ENCODE measurements at places on chromosomes 7 and 10. TPM values are rescaled to one million over a fixed set of nuclear protein-coding genes. Genes with fewer than 3 reads are reported as not detected.

Gene PAPSS2
- 1.1 TPM for total RNA-seq

Gene HOXA3
- total RNA-seq, result not detected

Gene AEBP1
- 22.0 TPM for total RNA-seq

Gene FRMPD2
- not detected for total RNA-seq

Gene CDHR1
- total RNA-seq, result 3.5 TPM

Gene CLDN3
- not detected for total RNA-seq

Gene CAMK1D
- 7.5 TPM for total RNA-seq

Gene SEMA3D
- not detected for total RNA-seq

Gene AMPH
- total RNA-seq, result not detected

Gene SRPK2
- 38.5 TPM for total RNA-seq

Gene FAM24B
- 19.1 TPM for total RNA-seq

Gene ADAM8
- total RNA-seq, result 91.0 TPM

Gene POLR1F
- 18.5 TPM for total RNA-seq

Gene PLPP4
- total RNA-seq, result not detected

Gene STOX1
- total RNA-seq, result 0.31 TPM

Gene ZSWIM8
- 93.4 TPM for total RNA-seq

Data from activated naive CD8-positive, alpha-beta T cell treated with anti-CD3 and anti-CD28 coated beads, Interleukin-2, amount 10 ng/mL, durations not matched to agents 7 days and 5 days (primary cell).